ENCODE measurements at places on chromosomes 7 and 10.

DNA sequence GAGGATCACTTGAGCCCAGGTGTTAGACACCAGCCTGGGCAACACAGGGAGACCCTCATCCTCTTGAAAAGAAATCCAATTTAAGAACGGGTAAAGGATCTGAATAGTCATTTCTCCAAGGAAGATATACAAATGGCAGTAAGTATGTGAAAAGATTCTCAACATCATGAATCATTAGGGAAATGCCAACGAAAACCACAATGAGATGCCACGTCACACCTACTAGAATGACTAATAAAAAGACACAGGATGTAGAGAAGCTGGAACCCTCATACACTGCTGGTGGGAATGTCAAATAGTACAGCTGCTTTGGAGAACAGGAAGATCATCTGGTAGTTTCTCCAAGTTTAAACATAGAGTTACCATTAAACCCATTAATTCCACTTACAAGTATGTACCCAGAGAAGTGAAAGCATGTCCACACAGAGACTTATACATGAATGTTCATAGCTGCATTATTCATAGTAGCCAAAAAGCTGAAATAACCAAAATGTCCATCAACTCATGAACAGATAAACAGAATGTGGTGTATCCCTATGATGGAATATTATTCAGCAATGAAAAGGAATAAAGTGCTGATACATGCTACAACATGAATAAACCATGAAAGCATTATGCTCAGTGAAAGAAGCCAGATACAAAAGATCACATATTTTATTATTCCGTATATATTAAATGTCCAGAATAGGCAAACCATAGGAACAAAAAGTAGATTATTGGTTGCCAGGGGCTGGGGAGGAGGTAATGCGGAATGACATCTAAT lies 13.1 kb upstream of the ZMIZ2 start:
- peak; percentile 55 for DNase-seq

DNA sequence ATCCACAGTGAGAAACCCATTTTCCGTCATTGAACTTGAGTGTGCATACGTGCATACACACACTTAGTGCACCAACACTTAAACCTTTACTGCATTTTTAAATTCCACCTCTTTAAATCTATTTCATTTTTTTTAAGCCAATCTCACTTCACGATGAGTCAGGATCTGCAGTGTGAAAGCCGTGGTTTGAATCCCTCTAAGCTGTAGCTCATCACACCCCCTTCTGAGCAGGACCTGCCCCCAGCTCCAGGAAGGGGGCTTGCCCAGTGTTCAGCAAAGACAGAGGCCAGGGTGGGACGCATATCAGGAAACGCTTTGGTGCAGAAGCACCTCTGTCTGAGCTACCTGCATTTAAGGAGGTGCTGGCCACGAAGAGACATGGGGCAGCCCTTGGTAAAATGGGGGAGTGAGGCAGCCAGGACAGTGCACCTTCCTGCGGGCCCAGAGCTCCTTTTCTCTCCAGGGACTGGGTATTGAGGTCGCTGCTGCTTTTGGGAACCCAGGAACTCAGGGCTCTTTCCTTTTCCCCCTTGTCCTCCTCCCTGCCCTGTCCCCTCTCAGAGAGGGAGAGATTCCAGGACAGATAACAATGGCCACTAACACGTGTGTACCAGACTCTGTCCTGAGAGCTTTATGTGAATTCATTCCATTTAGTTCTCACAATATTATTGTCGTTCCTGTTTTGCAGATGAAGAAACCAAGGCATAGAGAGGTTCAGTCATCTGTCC lies 21.7 kb downstream of the ZNF316 start:
- no peak for DNase-seq

DNA sequence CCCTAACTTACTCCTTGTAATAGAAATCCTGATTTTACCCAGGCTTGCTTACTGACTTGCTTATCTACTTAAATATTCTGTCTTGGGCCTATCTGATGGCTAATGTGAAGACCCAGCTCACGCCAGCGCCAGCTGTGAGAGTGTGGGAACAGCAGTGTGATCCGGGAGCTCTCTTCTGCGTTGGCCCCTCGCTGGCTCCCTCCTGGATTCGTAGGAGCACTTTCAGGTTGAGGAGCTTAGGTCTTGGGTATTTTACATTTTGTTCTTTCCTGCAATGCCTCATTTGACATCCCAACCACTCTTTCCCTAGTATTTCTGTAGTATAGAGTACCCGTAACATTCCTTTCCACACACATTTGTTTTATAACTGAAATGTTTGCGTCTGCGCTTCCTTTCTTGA lies 51.7 kb downstream of the CREM start:
- DNase-seq: no peak

GRCh38 chr7:66974986-66975590 lies 20.3 kb downstream of the SBDS start:
- no peak for DNase-seq

- no peak for DNase-seq
These were observed 52.1 kb downstream of the RBM17 start for GRCh38 chr10:6140965-6141295.

GRCh38 chr10:97651773-97652172 lies 11.3 kb downstream of the PI4K2A start:
- no peak for DNase-seq

GRCh38 chr10:101566333-101567164 lies 21.5 kb downstream of the POLL start:
- no peak for DNase-seq

DNA sequence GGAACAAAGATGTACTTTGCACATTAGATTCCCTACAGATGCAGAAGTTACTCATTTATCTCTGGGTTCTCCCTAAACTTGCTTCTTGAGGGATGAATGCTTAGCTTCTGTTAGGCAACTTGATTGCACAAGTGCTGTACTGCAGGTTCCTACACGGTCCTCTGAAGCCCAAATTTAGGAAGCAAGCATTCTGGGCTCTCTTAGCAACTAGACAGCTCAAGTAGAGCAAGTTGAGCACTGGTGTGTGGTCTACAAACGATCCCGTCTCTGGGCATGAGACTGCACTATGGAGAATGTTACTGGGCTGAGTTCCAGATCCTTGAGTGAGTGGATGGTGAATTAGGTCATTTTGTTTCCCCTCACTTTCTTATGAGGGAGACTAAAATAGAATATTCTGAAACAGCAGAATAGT lies 14.3 kb downstream of the SEMA3D start:
- no peak for DNase-seq

DNA sequence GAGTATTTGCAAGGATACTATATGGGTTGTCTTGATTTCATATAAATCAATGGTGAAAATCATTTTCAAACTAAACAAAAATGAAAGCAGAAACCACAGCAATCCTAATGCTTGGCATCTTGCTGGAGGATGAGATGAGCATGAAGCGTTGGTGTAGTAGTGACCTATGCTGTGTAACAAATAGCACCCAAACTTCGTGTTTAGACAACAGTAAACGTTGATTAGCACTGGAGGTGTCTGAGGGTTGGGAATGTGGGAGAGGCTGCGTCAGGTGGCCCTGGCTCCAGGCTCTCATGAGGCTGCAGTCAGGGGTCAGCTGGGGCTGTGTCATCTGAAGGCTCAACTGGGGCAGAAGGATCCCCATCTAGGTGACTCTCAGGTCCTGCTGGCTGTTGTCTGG lies 67.8 kb downstream of the MICALL2 start:
- no peak for DNase-seq

- no peak for DNase-seq
These were observed 97.1 kb downstream of the JCAD start for GRCh38 chr10:29962166-29962850.

GRCh38 chr10:70834441-70835151 lies 18.8 kb downstream of the SGPL1 start:
- no peak for DNase-seq

DNA sequence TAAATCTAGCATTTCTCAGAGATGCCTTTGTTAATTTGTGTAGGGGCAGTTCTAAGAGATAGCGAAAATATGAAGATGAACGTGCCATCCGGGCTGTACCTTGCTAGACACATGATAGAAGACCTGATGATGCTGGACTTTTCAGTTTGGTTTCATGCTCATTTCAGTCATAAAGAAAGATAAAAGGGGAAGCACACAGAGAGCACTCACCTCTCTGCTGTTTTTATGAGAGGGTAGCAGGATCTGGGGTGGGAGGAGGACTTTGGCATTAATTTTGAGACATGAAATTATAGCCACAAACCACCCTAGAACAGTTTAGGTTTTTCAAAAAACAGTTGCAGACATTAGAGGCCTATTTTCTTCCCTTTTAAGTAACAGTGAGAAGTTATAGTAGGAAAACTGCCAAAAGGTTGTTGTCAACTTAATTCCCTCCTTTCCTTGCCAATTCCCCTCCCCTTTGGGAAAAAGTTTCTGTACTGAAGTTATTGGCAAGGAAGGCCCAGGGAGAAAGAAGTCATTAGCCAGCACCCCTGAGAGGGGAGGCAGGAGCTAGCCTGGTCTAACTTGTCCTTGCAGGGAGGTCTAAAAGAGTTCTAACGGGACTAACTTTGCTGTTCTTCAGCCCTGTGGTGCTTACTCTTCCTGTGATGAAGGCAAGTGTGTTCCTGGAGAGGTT lies 2.6 kb downstream of the ST7 start:
- DNase-seq: no peak

DNA sequence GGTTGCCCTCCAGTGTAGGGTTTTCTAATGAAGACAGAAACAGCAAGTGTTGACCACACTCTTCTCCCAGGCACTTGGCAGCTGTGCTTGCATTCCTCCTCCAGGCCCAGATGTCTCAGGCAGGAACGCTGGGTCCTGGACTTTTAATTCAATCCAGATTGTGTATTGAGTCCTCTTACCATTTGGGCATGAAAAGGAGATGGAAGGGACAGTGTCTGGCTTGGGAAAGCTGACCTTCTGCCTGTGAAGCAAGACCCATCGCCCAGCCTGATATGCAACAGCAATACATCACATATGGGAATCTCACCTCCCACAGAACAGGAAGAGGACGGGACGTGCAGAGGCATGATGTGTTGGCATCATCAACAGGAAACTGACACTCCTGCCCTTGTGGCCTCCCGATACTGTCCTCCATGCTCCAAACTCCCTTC lies 174.4 kb upstream of the LYZL2 start:
- DNase-seq: no peak

GRCh38 chr10:44459671-44460070 lies 74.8 kb upstream of the CXCL12 start:
- DNase-seq: no peak

DNA sequence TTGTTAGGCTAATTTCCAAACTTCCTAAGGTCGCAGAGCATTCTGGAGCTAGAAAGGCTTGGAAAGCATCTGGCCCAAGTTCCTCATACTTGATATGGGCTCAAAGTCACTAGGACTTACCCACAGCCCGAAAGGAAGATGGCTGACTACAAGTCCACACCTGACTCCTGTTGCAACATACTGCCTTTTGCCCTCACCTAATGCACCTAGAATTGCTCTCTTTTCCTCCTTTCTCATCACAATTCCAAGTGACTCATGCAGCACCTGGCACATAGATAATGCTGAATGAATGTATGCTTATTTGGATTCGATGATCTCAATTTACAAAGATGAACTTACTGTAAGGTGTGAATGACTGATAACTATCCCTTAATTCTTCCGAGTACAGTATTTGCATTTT lies 131.5 kb downstream of the SORBS1 start:
- DNase-seq: no peak

DNA sequence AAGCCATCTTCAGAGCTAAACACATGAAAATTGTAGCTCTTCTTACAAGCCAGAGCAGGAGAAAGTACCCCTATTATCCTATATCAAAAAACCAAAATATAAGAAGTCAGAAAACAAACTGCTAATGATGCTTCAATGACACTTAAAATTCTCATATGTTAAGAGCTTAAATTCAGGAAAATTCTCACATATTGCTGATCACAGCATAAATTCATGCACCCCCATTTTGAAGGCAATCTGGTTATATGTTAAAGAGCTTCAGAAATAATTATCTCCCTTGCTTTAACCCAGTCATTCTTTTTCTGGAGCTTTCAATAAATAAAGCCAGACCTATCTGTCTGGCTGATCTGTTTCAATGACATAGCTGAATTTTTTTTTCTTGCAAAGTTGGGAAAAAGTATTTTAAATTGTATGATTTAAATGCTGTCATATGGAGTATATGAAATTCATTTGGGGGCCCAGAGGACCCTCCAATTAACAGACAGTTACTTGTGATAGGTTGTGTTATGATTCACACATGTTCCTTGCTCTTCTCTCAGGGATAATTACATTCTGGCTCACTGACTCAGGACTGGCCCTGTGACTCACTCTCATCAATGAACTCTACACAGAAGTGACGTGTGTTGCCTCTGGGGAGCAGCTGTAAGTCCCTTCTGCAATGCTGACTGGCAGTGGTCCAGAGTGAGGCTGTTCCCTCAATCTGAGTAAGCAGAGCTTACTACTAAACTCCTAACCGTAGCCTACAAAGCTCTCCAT lies 85.2 kb downstream of the HGF start:
- no peak for DNase-seq

DNA sequence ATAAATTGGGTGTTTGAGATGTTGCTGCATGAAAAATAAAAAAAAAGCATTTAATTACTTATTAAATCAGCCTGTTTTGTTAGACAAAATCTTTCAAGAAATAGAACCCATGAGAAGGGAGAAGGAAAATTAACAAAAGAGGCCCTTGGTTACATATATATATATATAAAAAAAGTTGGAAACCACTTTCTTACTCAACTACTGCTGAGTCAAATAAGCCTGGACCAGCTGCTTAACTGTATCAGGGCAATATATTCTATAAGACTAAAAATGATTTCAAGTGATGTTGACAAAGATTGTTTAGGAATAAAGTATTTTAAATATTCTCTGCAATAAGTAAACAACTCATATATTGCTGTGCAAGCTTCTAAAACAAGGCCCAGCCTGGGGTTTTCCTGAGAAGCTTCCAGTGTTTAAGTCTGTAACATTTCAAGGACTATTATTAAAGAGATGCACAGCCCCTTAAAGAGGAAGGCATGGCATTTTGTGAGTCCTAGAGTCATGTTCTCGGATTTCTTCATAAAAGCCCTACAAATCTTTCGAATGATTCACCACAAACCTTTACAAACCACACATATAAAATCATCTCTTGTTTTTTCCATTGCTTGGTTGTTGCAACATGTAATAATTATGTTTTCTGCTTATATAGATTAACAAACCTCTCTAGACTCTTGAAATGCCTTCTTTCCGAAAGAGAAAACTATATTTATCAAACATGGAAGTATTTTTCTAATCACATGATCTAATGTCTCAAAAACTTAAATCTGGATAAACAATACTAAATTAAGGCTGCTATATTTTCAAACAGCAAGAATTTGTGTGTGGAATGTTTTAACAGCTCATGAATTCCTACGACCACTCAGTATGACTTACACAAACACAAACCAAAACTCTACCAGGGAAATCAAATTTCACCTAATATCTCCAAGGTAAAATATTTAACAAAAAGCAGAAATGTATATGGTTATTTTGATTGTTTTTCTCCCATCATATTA lies 14.3 kb downstream of the JAZF1 start:
- DNase-seq: no peak

GRCh38 chr7:155811895-155812761 lies at the start of gene SHH:
Gene SHH, minus strand, starts transcription at chr7:155812463. Its CDS starts 341 bp downstream, at chr7:155812122.
- no peak for DNase-seq
